T-cell (primary cell): ENCODE measurements at places on chromosomes 2 and 18. TPM values are rescaled to one million over a fixed set of nuclear protein-coding genes. Genes with fewer than 3 reads are reported as not detected.

GRCh38 chr18:29361843-29362242 lies 1184.9 kb upstream of the CDH2 start:
- H3K4me1 ChIP-seq = no peaks in the 10 kb centered on the region
- no peaks in the 10 kb centered on the region for H3K27me3 ChIP-seq
- no peak for DNase-seq
- H3K36me3 ChIP-seq = no peaks in the 10 kb centered on the region

DNA sequence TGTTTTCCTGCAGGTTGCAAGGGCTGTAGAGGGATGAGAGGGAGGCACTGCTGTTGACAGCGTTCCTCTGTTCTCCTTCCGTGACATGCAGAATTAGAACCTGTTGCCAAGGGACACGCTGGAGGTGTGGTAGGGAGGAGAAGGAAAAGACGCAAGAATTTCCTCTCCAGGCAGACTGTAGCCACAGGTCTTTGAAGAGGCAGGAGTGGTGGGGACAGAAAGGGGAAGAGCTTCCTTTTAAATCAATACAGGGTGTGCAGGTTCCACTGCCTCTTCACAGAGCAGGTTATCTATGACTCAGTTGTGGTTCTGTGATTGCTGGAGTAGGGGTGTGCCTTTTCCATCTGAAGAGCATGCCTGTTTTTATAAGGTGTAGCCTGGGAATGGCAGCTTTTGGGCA lies 133.0 kb downstream of the WDSUB1 start:
- no peaks in the 10 kb centered on the region for H3K36me3 ChIP-seq
- no peak for DNase-seq
- H3K4me3 ChIP-seq = no peak overlapping the region
- H3K4me1 ChIP-seq = peaks cover 24% of the 10 kb centered on the region
- peaks cover 7% of the 10 kb centered on the region for H3K27me3 ChIP-seq
- no peak overlapping the region for H3K27ac ChIP-seq

DNA sequence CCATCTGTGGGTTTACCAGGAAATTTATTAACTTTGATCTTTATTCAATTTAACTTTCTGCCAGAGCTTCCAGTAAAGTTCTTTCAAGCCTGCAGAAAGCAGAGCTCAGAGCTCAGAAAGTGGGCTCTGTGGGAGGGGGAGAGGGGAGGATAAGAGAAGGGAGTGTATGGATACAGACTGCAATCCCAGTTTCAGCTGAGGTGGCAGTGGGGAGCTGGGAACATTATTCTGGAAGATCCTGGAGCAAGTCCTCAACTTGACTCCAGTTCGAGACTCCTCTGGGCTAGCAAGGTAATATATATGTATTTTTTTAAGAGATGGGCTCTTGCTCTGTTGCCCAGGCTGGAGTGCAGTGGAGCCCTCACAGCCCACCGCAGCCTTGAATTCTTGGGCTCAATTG lies 108.9 kb upstream of the NABP1 start:
- H3K27ac ChIP-seq = no peak overlapping the region
- H3K4me3 ChIP-seq = no peak overlapping the region
- no peaks in the 10 kb centered on the region for H3K36me3 ChIP-seq
- no peak for DNase-seq

DNA sequence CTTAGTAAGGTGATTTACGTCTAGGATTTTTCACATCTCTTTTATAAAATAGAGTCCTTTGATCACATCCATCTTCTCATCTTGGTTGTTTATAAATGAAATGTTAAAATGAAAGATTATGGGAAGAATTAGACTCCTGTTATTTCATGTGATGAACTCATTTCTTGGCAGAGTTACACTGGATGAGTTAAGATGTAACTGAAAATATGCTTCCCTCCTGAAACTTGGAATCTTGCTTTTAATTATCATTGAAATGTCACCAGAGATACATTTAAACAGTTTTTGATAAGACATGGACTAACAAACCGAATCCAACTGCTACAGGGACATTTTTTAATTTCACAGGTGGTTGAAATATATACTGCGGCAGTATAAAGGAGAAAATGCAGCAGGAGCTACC lies 274.0 kb downstream of the DLGAP1 start:
- no peaks in the 10 kb centered on the region for H3K36me3 ChIP-seq
- H3K4me1 ChIP-seq = no peaks in the 10 kb centered on the region
- H3K27me3 ChIP-seq = no peaks in the 10 kb centered on the region
- H3K4me3 ChIP-seq = no peak overlapping the region
- H3K27ac ChIP-seq = no peak overlapping the region

GRCh38 chr2:119267604-119268003 lies 44.0 kb downstream of the STEAP3 start:
- no peak overlapping the region for H3K27ac ChIP-seq
- no peak overlapping the region for H3K4me3 ChIP-seq
- no peaks in the 10 kb centered on the region for H3K27me3 ChIP-seq
- H3K36me3 ChIP-seq = no peaks in the 10 kb centered on the region
- DNase-seq = no peak

GRCh38 chr2:211494536-211494935 lies 938.1 kb downstream of the CPS1 start:
- no peak overlapping the region for H3K4me3 ChIP-seq
- no peak for DNase-seq
- H3K27me3 ChIP-seq = no peaks in the 10 kb centered on the region
- H3K4me1 ChIP-seq = no peaks in the 10 kb centered on the region

- H3K36me3 ChIP-seq = no peaks in the 10 kb centered on the region
- no peaks in the 10 kb centered on the region for H3K27me3 ChIP-seq
- H3K27ac ChIP-seq = no peak overlapping the region
- H3K4me1 ChIP-seq = peaks cover 12% of the 10 kb centered on the region
- DNase-seq = no peak
Measured at GRCh38 chr18:35495536-35496314, 2.0 kb downstream of the INO80C start.

GPR45 gene
- not detected for total RNA-seq

ABCG8 gene
- total RNA-seq = 0.09 TPM

IL1F10 gene
- not detected for total RNA-seq

WDR12 gene
- total RNA-seq = 31.6 TPM
